Bronchial epithelial cell (primary cell): ENCODE measurements at places on chromosomes 16 and 17. TPM values are rescaled to one million over a fixed set of nuclear protein-coding genes. Genes with fewer than 3 reads are reported as not detected.

GRCh38 chr16:75762746-75763145 lies 36.5 kb upstream of the CPHXL start:
- DNase-seq, result no peak

DNA sequence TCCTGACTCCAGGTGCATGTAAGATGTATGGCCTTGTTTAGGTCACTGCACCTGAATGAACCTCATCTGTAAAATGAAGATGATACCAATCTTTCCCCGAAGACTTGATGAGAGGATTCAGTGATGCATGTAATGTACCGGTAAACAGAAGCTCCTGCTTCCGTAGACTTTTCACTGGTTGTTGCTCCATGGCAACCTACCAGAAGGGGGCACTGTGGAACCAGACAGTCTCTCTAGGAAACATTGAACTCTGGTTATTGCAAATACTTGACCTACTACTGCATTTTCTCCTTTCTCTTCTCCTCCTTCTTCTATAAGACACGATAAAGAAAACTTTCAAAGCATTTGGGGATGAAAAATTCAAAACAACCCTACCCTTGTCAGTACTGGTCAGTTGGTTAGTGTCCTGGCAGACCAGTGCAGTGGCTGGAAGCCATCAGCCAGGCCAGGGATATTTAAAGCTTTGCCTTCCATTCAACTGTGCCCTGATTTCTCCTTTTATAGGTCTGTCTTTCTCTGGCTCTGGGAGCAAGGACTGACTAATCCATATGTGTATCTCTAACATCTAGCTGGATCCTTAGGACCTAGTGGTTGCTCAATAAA lies 667.4 kb upstream of the SALL1 start:
- peak; percentile 48 for DNase-seq

- DNase-seq, result no peak
These were observed 176.5 kb upstream of the MON1B start for GRCh38 chr16:77014441-77014840.

- peak; percentile 67 for DNase-seq
These were observed 1.2 kb downstream of the NFATC3 start for GRCh38 chr16:68086336-68086841.

GRCh38 chr16:48963901-48964615 lies 317.6 kb downstream of the CBLN1 start:
- DNase-seq, result peak; percentile 89

GRCh38 chr16:68083861-68084503 lies 1.2 kb upstream of the NFATC3 start:
- DNase-seq, result no peak

GRCh38 chr17:4715063-4715744 lies 4.8 kb downstream of the ARRB2 start:
- DNase-seq, result no peak

GRCh38 chr17:48791128-48792032 lies 25.6 kb downstream of the TTLL6 start:
- DNase-seq, result peak; percentile 66

GRCh38 chr16:58284469-58284868 lies 10.4 kb downstream of the PRSS54 start:
- DNase-seq, result peak; percentile 3

GRCh38 chr16:72785886-72786285 lies 262.0 kb downstream of the ZFHX3 start:
- no peak for DNase-seq

DNA sequence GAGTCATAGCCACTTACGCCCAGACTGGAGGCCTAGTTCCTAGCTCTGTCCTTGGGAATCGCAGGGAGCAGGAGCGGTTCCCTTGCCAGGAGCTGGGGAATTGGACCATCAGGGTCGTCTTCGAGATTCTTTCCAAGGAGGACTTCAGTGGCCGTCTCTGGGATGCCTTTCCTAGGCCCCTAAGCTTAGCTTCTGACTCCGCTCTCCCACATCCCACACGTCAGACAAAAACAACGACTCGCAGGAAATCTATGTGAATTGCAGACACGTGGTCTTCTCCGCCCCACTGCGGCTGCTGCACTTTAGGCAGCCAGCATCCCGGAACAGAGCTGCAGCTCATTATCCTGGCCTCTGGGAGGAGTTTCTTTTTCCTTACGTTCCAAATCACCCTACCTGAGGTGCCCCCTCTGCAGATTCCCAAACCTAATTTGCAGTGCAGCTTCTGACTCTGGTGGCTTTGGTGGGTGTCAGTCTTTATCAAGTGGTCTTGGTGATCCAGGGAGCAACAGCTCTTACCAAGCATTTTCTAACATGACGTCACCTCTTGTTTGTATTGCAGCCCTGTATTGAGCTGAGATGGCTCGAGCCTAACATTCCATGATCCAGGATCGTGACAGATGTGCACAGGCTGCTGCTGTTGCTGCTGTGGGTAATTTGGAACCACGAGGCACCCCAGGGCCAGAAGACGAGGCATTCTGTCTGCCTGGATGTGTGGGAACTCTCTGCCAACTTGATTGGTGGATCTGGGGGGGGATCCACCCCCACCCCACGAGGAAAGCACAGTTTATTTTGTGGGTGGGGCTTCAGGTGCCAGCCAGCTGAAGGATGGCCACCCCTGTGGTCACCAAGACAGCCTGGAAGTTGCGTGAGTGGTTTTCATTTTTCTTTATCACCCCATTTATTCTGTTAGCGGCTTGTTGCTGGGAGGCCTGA lies 1.1 kb downstream of the KATNB1 start:
- DNase-seq, result peak; percentile 69

DNA sequence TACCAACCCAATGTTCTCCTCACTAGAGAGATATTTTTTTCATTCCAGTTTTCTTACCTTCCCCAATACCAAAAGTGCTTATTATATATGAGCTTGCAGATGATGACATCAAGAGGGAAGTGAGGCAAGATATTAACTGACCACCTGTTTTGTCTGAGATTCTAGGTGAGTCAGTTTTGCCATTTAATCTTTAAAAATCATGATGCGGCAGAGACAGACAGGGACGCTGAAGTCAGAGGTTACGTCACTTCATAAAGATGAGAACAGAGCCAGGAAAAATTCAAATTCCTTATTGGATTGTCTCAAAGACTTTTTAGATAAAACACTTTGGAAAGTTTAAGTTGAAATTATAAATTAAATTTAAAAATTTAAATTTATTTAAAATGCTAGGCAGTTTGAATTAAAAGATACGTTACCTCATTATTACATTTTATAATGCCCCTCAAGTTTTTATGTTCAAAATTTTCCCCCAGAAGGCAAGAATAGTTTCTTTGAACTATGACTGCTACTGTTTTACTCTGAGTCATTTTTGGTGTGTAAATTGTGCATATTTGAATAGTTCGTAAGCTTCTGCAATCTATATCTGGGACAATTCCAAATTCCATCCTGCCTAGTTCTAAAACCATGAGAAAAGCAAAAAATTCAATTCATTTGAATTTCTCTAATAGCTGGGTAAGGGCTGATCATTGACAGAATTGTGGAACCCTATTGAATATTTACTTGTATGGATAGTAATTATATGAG lies 839.6 kb upstream of the GOT2 start:
- DNase-seq, result no peak

DNA sequence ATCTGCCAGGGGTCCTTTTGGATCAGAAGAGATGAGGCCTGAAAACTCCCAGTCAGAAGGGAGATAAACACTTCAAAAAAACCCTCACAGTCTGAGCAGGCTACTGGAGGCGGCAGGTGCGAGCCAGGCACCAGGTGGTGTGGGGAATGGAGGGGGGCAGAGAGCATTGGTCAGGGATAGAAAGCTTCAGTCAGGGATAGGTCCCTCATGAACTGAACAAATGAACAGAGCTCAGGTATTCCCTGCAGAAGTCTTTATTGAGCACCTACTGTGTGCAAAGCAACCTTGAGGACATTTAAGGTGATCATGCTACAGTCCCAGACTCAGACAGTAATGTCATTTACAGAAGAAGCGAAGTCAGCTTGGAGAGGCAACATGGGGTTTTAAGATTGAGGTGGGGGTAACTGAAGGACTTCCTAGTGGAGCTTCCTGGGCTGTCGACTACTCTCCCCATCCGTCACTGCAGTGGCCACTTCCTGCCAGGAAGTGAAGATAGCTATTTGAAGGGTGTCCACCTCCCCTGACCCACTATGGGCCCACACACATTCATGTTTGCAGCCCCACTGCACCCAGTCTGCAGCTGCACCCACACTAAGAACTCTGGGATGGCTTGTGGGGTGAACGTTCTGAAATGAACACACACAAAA lies 3.2 kb downstream of the KIFC3 start:
- no peak for DNase-seq

- DNase-seq, result no peak
These were observed 4.9 kb downstream of the CCL5 start for GRCh38 chr17:35875072-35875799.

- DNase-seq, result no peak
These were observed 109.6 kb downstream of the SSH2 start for GRCh38 chr17:29820425-29820824.

- peak; percentile 84 for DNase-seq
These were observed 20.2 kb upstream of the GUCY2D start for GRCh38 chr17:7982173-7982572.

GRCh38 chr17:61678339-61678738 lies 87.3 kb upstream of the NACA2 start:
- no peak for DNase-seq

DNA sequence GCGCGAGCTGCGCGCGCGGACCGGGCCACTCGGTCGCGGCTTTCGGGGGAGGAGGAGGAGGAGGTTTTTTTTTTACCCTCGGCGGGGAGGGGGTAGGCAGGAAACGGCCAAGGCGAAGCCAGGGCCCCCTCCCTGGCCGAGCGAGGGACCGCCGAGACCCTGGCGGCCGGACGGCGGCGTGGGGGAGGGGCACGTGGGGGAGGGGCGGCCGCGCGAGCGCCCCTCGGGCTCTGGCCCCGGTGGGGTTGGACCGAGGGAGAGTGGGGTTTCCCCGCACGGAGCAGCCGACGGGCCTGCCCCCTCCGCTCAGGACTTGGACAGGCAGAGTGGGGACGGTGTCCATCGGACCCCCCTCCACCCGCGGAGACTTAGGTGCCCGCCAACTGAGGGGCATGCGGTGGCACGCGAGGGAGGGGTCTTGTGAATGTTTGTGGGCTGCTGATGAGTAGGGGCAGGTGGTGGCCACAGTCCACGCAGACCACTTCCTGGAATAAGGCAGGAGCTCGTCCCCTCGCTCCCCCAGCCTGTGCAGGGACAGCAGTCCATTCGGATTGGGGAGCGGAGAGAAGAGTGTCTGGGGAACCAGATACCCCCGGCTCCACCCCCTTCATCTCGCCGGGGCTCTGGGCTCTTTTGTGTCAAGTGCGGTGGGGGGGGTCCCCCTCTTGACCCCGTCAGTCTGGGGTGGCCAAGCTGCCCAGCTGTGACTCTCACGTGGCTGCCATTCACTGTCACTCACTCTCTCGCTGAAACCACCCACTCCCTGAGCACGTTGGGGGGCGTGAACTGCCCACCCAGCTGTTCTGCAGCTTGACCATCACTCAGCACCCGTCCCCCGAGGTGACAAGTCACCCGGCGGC lies 3.0 kb upstream of the CHD3 start:
- DNase-seq, result no peak

DNA sequence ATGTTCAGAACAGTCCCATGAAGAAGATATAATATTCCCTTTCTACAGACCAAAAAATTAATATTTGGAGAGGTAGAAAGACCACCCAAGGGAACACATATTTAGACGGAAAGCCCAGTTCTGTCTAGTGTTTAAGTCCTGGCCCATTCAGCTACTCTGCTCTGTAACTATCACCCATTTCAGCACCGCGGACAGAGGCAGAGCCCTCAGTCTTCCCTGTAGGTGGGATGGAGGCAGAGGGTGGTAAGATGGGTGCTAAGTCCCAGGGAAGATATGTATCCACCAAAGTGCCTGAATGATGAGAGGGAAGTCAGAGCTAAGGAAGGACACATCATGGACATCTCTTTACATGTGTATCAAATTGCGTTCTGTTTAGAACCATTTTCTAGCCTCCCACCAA lies 27.8 kb upstream of the C16orf78 start:
- DNase-seq, result no peak

- no peak for DNase-seq
These were observed 107.9 kb downstream of the WSCD1 start for GRCh38 chr17:6177941-6178694.

- no peak for DNase-seq
These were observed 416 bp downstream of the RNF43 start for GRCh38 chr17:58416937-58417299.

- DNase-seq, result no peak
These were observed 50.9 kb upstream of the CPNE2 start for GRCh38 chr16:57041182-57042156.

DNA sequence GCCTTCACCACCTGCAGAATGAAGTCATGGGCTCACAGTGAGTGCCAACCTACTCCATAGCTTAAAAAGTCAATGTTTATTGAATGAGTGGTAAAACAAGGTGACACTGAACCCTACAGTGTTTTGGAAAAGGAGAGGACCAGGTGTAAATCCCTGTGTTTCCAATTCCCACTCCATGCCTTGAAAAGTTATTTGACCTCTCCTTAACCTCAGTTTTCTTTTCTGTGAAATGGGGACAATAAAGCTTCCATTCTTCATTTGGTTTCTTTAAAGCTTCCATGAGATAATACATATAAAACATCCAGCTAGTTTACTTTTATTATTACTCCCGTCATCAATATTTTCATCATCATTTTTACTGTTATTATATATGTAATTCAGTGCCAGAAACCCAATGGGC lies 48.0 kb upstream of the ACSM2B start:
- DNase-seq, result no peak

- no peak for DNase-seq
These were observed 41.5 kb upstream of the ABCC12 start for GRCh38 chr16:48197294-48197693.

DNA sequence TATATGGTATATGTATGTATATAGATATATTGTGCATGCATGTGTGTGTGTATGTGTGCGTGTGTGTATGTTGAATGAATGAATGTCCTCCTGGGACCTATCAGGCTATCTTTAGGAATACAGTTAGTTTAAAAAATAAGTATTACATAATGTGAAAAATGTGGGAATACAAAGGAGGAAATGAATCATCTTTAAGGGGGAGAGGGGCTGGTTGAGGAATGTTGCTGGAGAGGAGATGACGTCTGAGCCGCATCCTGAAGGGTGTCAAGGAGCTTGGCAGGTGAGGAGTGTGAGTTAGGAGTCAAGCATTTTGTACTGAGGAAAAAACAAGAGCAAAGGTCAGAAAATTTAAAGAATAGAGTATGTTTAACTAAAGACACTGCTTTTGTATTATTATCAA lies 62.4 kb upstream of the NLK start:
- DNase-seq, result peak; percentile 93

CHD9NB gene
- total RNA-seq, result 0.26 and 2.0 TPM in 2 replicates

MEFV gene
- not detected in 2 replicates for total RNA-seq

TMEM114 gene
- not detected in 2 replicates for total RNA-seq

DNAI2 gene
- not detected in 2 replicates for total RNA-seq

SEZ6 gene
- not detected in 2 replicates for total RNA-seq

PGAP3 gene
- 10.8 TPM in 2 replicates for total RNA-seq

RUNDC3A gene
- 0.26 and 3.1 TPM in 2 replicates for total RNA-seq

NOD2 gene
- total RNA-seq, result 2.4 and 11.6 TPM in 2 replicates

RPS15A gene
- 2,488 and 3,748 TPM in 2 replicates for total RNA-seq

KRT17 gene
- total RNA-seq, result 25,286 and 30,463 TPM in 2 replicates

ACE gene
- 0.13 TPM in 1 of 2 replicates, not detected in the other for total RNA-seq
